ENCODE measurements at places on chromosomes 2 and 18.

DNA sequence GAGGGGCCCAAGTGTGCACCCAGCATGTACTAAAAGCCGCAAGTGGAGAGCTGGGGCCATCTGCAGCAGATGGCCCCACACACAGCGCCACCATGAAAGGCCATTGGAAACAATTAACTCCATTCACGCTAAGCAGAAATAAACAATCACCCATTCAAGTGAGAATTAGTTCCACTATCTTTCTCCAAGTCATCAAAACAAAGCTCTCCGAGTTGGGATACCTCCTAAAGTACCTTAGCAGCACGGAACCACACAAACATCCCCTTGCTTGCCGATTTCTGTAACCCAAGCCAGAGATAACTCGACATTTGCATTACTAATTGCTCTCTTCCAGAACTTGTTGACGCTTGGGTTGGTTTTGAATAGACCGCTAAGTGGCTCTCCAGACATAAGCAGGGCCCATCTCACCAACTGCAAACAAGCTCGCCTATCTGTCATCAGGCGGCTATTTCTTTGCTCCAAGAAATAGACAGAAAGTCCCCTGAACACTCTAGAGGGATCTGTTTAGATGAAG lies 840.6 kb upstream of the SALL3 start:
- no peak for DNase-seq

- DNase-seq, result no peak
These were observed 107.3 kb downstream of the DYSF start for GRCh38 chr2:71560638-71561011.

DNA sequence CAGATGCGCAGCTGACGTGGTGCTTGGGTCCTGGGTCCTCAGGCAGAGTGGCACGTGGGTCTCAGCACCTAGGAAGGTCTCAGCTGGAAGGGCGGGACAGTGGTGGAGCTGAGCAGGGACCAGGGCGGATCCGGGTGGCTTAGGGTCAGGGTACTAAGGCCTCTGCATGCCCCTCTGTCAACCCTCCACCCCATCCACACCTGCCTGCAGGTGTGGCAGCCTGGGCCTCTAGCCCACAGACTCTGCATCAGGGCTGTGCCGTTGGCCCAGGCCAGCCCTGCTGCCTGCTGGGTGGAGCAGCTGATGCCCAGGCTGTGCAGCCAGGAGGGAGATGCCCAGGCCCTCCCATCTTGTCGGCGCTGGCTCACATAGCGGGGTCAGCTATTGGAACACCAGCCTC lies 24.6 kb upstream of the OTOS start:
- no peak for DNase-seq

DNA sequence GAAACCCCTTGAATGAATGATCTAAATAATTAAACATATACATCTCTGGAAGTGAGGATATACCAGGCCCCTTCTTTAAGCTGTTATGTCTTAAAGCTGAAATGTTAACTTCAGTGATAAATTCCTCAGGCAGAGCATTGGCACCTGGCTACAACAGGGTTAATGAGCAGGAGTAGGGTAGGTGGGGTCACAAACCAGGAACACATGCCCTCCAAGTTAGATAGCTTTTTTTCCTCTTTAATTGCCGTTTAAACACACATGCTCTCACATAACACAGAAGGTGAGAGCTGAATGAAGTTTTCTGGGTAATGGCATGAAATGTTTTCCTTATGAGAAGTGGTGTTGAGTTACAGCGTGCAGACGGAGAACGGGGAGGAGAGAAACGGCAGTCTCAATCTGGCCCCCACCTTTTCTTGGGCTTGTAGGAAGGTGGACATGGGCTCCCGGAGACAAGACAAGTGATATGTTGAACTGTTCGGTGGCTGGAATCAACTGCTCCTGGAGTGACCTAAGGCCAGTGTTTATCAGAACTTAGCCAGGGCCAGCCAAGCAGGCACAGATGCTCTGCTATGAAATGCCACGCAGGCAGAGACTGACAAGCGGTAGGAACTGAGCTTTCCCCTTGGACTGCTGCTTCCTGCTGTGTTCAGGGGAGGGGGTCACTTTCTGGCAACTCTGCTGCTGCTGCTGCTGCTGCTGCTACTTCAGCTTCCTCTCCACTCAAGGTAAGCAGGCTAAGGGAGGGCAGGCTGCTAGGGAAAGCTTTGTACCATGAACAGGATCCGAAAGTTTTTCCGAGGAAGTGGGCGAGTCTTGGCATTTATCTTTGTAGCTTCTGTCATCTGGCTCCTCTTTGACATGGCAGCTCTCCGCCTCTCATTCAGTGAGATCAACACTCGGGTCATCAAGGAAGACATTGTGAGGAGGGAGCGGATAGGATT lies at the start of gene GALNT5:
Gene GALNT5 (plus strand): TSS at position 394 of the 941 bp plus-strand sequence. CDS start 378 bp downstream, at position 772.
- no peak for DNase-seq

GRCh38 chr2:136014411-136014810 lies 29.0 kb upstream of the DARS1 start:
- DNase-seq, result no peak

DNA sequence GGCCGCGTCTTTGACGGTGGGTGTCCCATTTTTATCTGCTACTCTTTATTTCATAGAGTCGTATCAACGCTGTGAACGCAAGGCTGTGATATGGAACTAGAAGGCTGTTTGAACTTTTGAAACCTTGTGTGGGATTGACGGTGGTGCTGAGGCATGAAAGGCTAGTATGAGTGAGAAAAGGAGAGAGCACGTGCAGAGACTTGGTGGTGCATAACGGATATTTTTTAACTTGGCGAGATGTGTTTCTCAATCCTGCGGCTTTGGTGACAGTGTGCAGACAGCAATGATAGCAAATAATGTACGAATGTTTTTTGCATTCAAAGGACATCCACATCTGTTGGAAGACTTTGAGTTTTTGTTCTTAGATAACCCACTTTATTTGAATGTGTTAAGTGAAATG lies 6.2 kb downstream of the HES6 start:
- DNase-seq, result no peak

- no peak for DNase-seq
These were observed 159.9 kb downstream of the BARD1 start for GRCh38 chr2:214649440-214650205.

DNA sequence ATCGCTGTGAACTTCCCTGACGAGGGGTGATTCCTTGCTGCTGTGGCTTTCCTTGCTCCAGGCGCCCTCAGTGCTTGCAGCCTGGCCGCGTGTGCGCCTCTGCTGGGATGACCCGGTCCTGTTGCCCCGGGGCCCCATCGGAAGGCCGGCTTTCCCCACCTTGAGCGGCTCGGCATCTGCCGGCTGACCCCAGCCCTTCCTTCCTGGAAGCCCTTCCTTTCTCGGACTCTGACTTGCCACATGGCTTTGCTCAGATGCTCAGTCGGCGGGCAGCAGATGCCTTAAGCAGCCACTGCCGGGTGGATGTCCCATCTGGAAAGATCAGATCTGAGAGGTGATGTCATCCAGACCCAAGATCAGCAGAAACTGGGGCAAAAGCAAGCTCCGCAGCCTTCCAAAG lies 100.5 kb upstream of the ODC1 start:
- DNase-seq, result no peak

GRCh38 chr2:24617424-24617823 lies 126.4 kb downstream of the NCOA1 start:
- no peak for DNase-seq

GRCh38 chr2:238462782-238463396 lies 36.2 kb downstream of the ASB1 start:
- no peak for DNase-seq

GRCh38 chr2:2507417-2507997 lies 176.4 kb upstream of the MYT1L start:
- DNase-seq, result no peak

DNA sequence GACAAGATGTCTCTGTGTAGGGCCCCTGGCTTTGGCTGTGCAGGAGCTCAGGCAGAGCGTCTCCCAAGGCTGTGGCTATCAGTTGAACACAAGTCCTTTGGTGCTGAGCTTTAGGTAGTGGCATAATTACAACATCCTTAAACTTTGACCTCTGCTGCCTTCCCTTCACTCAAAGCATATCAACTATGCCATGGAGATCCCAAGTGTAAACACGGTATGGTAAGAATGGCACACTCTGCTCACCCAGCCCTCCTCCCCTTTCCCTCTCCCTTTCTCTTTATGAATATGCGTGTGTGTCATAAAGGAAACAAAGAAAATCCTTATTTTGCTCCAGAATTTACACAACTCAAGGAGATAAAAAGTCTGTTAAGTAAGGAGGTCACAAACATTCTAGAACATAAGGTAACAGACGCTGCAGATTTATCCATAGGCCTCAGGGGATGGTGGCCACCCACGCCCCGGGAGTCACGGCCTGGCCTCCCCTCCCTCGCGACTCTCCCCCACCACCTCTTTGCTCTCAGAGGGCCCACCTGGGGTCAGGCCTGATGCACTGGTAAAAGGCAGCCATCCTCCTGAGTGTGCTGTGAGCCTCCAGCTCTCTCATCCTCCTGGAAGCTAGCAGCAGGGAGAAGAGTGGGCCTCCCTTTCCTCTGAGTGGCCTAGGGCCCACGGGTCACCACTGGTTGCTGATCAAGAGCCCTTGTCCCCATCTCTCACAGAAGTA lies 67.3 kb downstream of the CRACDL start:
- DNase-seq, result no peak
